NCI-H1105 treated with DMSO at 0.1 percent for 48 hours (cell line): ENCODE measurements at places on chromosomes 7 and 10.

DNA sequence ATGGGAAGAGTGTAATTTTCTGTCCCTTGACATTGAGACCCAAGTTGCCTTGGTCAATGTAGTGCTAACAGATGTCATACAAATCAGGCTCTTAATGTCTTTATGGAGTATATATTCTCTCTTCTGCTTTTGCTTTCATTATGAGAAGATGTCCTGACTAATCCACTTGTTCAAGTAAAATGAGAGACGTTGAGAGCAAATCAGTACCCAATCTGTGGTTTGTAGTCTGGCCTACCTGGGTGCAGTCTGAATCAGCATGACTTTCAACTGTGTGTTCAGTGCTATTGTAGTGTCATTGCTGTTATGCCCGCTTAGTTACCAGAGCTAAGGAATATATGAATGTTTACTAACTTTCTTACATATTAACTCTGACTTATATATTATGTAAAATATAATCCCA is 612.4 kb downstream of the ANKRD7 start:
- no peak for DNase-seq

GRCh38 chr10:49036638-49037037 is 78.7 kb downstream of the VSTM4 start:
- no peak for DNase-seq

DNA sequence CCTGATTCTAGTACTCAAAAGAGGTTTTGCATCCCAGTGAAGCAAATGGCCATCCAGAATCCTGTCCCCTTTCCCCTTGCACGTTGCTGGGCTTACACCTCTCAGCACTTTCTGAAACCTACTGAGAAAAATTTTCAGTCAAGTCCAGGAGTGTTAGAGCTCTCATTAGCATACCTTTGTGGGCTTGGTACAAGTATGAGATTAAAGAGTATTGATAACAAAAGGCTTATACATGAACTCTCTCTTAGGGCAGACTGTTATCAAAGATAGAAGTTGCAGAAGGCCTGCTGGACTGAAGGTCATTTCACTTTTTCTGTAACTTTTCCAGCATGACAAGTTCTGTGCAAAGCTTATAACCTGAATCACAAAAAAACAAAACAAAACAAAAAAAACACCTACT is at the start of gene ASAH2:
Gene ASAH2 (minus strand): TSS at position 123 of the 400 bp plus-strand sequence. CDS start 2,906 bp downstream, outside the sequence.
- no peak for DNase-seq

- no peak for DNase-seq
Measured at GRCh38 chr7:46387646-46388045, 466.6 kb upstream of the IGFBP3 start.
